ENCODE measurements at places on chromosomes 7 and 10.

DNA sequence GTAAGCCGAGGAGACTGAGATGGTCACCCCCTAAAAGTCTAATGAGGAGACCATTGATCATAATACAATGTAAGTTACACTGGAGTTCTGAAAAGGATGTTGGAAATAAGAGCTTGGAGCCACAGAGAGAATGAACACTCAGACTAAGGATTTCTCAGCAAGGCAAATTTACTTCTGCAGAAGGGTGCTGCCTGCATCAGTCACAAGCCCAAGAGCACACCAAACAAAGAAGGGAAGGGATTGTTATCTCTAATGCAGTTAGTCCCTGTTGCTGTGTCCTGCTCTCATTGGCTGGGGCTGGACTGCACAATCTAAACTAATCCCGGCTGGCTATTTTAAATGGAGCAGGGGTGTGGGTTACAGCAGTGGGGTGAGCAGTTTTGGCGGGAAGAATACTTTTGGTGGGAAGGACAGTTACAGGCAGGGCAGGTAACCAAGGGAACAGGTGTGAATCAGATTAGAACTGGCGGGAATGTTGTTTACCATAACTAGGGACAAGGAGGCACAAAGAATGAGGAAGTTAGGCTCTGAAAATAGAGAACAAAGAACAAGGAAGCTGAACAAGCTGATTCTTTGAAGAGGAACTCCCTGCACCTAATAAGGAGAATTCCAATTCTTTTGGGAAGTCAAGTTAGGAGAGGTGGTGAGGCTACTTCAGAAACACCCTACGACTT lies 30.3 kb upstream of the TRIM24 start:
- DNase-seq, result no peak

DNA sequence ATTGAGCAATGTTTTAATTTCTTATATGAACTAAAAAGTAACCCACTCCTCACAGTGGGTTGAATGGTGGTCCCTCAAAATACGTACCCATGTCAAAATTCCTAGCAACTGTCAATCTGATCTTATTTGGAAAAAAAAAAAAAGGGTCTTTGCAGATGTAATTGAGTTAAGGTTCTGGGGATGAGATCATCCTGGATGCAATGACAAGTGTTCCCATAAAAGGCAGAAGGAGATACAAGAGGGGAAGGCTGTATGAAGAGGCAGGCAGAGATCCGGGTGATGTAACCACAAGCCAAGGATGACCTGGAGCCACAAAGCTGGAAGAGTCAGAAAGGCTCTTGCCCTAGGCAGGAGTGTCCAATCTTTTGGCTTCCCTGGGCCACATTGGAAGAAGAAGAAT lies 516.3 kb upstream of the MKI67 start:
- DNase-seq, result no peak

GRCh38 chr10:123512901-123513775 lies 153.0 kb upstream of the GPR26 start:
- DNase-seq, result no peak

DNA sequence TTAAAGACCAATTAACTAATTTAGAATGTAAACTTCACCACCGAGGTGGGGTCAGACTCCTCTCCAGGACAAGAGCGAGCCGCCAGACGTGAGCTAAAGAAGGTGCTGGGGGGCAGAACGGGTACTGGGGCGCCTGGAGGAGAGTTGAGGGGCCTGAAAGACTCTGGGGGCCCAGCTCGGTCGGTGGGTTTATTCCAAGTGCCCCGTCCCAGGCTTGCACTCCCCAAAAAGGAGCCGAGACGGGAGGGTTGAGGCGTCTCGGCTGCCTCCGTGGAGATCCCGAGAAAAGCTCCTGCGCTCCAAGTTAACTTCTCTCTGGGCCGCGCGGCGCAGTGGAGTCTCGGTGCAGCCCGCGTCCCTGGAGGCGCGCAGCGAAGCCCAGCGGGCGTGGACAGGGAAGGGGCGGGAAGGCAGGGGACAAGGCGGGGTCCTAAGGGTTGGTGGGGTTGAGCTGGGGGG lies 553.3 kb downstream of the TFEC start:
- no peak for DNase-seq

DNA sequence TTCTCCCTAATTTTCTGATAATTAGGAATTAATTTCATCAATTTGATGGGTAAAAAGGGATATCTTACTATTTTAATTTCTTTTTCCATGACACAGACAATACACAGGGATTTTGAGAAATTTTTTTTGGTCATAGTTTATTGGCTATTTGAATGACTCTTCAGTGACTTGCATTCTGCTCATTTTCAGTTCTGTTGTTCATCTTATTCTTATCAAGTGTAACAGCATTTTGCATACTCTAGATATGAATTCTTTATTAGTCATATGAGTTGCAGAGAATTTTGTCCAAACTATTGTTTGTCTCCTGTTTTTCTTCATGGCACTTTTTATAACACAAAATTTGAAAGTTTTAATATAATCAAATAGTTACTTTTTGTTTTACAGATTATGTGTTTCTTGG lies 41.7 kb downstream of the MKLN1 start:
- no peak for DNase-seq

DNA sequence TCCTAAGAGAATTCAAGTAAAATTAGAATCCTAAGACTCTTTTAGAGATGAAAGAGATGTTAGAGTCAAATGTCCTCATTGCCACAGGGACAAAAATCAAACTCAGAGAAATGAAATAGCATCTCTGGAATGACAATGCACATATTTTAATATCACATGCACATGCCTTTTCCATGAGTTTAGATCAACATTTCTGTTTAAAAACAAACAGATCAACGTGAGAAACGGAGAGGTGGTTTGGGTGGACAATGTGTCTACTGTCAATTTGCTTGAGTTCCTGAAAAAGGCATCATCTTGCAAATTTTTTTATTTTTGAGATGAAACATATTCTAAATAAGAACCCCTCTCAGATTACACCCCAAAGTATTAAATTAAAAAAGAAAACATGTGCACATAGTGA lies 130.0 kb downstream of the CHRM2 start:
- DNase-seq, result no peak

GRCh38 chr10:72127571-72127970 lies 39.2 kb upstream of the SPOCK2 start:
- no peak for DNase-seq

DNA sequence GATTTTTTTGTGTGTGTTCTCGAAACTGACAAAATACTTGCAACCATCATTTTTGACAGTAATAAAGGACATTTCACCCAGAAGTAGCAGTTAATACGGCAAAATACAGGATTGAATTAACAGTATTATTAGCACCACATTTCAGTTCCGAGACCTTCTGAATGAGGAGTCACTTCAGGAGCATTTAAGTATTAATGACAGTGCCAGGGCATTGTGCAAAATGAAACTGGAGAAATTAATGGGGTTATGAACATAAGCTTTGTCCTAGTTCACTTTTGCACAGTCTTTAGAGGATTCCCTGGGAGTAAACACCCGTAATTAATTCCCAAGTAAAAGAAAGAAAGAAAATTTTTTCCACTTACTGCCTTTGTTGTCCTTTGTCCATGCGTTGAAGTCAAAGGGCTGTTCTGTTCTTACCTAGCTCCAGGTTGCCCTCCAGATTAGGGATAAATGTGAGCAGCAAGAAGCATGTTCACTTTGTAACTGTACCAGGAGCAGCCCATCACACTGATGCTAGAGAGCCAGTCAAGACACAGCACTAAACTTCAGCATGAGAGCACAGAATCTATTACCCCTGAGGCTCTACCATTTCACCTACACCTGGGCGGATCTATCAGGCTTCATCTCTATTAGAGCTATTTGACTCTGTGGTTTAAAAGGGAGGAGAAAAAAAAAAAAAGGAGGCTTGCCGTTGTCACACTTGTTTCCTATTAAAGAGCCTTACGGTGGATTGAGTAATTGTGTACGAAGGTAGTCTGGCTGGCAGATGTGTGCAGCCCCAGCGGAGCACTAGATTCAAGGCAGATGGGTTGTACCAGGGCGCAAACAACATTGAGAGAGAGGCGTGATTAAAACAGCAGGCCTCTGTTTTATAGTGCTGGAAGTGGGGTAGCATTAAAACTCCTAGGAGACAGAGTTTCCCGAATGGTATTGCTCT lies 297.8 kb upstream of the SEMA3A start:
- DNase-seq, result peak; percentile 99

- DNase-seq, result peak; percentile 41
These were observed at the start of gene HOXA10 for GRCh38 chr7:27173956-27174873. HOXA10 (minus strand) TSS chr7:27174320; CDS start chr7:27174306, 14 bp downstream.

- no peak for DNase-seq
These were observed 99.6 kb downstream of the STRA8 start for GRCh38 chr7:135333200-135333599.

DNA sequence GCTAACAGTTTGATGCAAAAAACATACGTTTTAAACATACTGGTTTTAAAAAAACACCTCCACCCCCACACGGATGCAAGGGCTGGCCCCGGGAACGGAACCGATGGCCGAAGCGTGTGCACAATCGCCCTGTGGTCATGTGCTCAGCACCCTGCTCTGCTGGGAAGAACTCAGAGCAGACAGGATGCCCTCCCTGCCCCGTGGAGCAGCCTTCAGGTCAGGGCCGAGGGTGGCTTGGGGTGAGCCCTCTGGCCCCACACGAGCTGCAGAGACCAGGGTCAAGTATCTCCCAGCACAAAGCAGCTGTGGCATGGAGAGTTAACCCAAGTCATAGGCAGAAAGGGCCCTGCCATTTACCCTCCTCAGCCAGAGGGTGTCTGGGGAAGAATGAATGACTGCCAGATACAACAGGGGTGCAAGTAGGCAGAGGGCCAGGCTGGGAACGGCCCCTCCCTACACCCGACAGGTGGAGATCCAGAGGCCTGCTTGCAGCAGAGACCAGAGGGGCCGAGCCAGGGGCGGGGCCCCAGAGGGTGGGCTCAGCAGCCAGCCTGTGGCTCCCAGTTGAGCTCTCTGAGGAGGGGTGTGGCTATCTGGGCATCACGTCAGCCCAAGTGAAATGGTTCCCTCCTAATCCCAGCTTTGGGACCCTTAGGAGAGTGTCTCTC lies 56.8 kb downstream of the ZRANB1 start:
- DNase-seq, result no peak

DNA sequence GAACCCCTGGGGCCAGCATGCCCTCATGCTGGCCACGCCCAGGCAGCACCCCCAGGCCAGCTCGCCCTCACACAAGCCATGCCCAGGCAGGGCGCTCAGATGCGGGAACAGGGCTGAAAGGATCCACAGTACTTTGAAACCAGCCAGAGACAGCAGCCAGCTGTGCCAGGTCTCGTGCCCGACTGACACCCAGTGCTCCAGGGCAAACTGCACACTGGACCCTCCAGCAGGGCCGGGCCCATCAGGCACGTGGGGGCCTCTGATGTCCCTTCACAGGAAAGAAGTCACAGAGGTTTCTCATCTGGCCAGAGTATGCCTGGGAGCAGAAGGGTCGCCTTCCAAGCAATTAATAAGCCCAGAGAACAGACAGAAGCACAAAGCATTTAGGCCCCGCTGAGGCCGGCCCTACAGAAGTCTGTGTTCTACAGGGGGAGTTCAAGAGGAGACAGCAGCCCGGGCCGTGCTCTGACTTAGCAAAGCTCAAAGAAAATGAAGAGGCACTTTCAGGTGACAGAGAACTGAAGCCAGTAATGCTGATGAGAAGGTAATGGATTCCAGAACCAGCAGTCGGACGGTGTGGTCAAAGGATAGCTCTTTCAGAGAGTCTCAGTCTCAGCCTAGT lies 21.4 kb downstream of the MAD1L1 start:
- DNase-seq, result no peak

DNA sequence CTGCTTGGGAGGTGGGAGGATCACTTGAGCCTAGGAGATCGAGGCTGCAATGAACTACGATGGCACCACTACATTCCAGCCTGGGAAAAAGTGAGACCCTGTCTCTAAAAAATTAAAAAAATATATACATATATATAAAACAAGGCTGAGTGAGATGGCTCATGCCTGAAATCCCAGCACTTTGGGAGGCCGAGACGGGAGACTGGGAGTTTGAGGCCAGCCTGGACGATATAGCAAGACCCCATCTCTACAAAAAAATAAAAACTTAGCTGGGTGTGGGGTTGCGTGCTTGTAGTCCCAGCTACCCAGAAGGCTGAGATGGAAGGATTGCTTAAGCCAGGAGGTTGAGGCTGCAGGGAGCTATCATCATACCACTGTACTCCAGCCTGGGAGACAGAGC lies 87.6 kb downstream of the CARD11 start:
- DNase-seq, result no peak

DNA sequence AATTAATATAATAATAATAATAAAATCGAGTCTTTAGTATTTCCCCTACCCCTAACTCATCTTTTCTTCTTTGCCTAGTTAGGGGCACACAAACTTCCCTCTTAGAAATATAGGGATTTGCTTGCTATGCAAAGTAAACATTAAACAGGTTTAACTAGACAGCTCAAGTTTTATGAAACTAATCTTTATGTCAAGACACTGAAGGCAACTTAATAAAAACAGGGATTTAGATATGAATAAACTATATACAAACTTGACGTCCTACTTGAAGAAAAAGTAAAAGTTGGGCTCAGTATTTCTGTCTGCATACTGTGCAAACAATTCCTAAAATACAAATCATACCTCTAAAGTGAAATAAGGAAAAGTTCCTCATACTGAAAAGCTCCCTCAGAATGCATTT lies 52.1 kb upstream of the CAV2 start:
- DNase-seq, result no peak

DNA sequence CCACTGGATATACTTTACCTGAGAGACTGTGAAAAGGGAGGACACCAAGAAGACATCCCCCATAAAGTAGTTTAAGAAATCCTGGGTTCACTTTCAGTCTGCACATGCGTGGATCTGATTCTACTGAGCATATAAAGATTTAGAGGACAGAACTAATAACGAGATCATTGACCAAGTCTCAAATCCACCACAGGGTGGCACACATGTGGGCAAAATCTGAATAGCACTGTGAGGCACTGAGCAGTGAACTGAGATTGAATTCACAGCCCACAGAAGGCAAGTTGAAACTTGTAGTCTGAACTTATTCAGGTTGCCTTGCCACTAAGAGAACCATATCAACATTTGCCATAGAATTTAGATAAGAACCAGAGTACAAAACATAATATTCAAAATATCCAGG lies 818.6 kb downstream of the GRID1 start:
- DNase-seq, result peak; percentile 75

- no peak for DNase-seq
These were observed 18.3 kb upstream of the RALA start for GRCh38 chr7:39605087-39605486.

DNA sequence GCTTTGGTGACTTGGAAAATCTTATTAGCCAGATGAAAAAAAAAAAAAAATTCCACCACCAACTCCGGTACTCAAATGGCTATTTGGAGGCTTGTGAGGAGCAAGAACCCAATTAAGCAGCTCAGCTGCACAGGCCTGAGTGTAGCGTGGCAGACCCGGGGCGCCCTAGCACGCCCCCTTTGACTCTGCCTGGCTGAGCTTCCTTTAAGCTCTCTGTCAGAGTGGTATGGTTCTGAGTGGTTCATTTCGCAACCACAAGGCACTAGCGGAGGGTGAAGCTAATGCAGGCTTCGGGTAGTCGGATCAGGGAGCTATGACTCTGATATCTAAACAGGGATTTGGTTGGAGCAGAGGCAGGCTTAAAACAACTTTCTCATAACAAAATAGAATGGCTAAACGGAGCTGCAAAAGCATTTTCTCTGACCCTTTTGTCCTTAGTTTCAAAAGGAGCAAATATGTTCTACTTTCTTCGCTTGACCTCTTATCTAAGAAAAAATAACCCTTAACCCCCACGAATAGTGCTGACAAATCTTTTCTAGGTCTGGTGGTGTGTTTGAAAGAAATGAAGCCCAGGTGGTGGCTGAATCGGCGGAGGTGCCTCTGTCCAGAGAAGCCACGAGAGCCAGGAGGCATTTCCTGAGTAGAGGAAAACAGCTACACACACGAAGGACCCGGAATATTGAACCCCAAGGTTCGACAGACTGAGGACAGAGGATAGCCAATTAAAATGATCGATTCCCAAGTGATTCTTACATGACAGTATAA lies 285.4 kb upstream of the GLI3 start:
- DNase-seq, result no peak

All from NCI-H2171 treated with DMSO at 0.1 percent for 48 hours (cell line).